ENCODE measurements at places on chromosomes 1 and 21.

DNA sequence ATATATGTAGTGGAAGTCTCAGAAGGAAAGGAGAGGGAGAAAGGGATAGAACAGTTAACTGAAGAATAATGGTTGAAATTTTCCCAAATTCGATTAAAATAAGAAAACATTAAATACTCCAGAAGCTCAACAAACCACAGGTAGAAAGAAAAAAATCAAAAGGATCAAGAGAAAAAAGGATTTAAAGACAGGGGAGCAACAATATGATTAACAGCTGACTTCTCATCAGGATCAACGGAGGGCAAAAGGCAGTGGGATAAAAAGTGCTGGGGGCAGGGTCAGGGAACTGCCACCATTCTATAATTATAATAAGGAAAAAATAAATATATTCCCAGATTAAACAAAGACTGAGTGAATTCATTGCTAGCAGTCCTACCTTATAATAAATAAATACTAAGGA lies 55.3 kb downstream of the CDKN2C start:
- DNase-seq: no peak

- no peak for DNase-seq
Observed at GRCh38 chr1:111843177-111843576, 87.5 kb downstream of the DDX20 start.

GRCh38 chr1:42163114-42163513 lies 1.4 kb downstream of the GUCA2A start:
- DNase-seq: no peak

- DNase-seq: no peak
Observed at GRCh38 chr1:91171898-91172297, 150.1 kb upstream of the ZNF644 start.

DNA sequence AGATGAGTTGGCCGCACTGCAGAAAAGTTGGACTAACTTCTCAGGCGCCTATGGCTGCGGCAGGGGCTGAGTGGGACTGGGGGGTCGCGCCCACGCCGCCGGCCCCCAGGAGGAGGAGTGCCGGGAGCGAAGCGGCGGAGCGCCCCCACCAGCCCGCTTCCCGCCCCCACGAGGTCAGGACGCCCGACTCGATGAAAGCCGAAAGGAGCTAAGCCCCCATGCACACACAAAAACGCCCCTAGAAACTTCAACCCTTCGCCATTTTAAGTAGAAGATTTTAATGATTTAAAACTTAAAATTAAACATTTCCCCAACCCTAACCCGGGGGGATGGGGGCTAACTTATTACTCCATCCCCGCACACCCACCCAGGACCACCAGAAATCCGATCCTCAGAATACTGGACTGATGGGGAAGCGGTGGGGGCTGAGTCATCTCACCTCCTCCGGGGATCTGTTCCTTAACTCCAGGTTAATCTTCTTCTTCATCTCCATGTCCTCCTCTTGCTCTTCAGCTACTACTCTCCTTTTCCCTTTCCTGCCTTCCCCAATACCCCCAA lies 539 bp downstream of the ANP32E start:
- peak; percentile 38 for DNase-seq

GRCh38 chr1:2969845-2970291 lies 51.4 kb upstream of the ACTRT2 start:
- no peak for DNase-seq

All from activated naive CD4-positive, alpha-beta T cell treated with Interleukin-2 at 50 U/mL for 16 hours (primary cell).